ENCODE measurements at places on chromosomes 2 and 18. TPM values are rescaled to one million over a fixed set of nuclear protein-coding genes. Genes with fewer than 3 reads are reported as not detected.

DNA sequence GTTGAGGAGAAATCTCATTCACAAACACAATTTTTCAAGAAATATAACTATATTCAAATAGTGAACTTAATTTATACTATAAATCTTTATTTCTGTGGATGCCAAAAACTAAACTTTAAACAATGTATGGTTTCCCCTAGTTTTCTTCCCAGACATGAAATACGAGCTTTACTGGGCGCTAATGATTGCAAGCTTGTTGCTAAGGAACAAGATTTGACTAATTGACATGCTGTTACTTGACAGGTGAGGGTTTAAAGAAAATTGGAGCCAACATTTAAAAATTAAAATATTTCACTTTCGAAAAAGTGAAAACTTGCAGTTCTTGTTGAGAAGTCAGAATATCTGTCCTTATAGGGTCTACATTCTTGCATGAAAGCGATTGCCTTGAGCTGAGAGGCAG is 381.0 kb downstream of the MEIS1 start:
- no peak for DNase-seq

GRCh38 chr18:51211552-51211951 is 14.1 kb upstream of the MEX3C start:
- peak; percentile 86 for DNase-seq

RNF125 gene
- total RNA-seq = 81.7 TPM

DYNAP gene
- total RNA-seq = not detected

- no peak for DNase-seq
These were observed 24.0 kb upstream of the CREB1 start for GRCh38 chr2:207505728-207506127.

DNA sequence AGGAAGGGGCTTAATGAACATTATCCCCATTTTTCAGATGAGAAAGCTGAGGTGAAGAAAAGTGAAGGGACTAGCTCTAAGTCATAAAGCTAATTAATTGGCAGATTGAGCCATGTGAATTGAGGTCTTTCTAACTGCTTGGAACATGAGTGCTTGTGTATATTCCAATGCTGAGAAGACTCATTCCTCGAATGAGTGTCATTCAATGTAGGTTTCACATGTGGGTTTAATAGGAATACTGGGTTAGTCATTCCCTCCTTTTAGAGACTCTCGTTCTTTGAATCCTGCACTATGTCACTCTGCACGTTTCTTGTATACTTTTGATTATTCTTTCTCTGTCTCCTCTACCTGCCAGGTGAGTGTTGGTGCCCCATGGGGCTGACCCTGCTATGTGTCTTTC is 218.2 kb downstream of the HRH4 start:
- DNase-seq = no peak

- no peak for DNase-seq
These were observed 27.7 kb upstream of the SPATS2L start for GRCh38 chr2:200278694-200279316.

GRCh38 chr2:208182835-208183234 is 7.0 kb downstream of the C2orf80 start:
- no peak for DNase-seq

GALNT3 gene
- 18.5 TPM for total RNA-seq

RAB6D gene
- total RNA-seq = not detected

GRCh38 chr2:74872389-74872836 is 38.5 kb downstream of the HK2 start:
- DNase-seq = no peak

GRCh38 chr18:36461551-36461987 is 164.1 kb downstream of the FHOD3 start:
- no peak for DNase-seq

DNA sequence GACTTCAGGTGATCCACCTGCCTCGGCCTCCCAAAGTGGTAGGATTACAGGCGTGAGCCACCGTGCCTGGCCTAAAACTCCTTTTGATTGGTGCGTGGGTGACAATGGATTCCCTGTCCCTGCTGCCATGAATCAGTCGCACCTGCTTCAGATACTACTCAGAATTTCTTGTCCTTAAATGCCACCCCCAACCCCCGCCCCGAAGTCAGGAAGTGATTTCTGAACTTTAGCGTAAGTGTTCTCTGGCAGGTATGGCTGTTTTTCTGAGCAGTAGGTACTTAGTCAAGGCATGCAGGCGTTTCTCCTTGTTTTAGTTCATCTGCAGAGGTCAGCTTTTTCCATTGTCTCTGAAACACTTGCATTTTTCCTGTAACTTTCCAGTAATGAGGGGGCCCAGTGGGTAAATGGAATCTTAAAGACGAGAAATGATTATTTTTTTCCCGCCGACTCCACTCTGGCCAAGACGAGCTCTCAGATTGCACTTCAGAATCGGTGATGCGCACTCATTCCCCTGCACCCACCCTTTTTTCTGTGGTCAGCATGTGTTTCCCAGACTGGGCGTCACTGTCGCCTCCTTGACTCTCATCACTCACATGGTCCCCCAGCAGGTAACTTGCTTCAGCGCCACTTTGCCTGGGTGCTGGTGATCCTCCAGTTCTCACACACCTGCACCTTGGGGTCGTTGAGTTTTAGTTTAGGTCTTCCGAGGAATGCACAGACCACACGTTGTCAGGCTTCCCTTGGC is 179.7 kb downstream of the GBX2 start:
- no peak for DNase-seq

PKP4 gene
- total RNA-seq = 21.9 TPM

CCDC102B gene
- 1.8 TPM for total RNA-seq

DNA sequence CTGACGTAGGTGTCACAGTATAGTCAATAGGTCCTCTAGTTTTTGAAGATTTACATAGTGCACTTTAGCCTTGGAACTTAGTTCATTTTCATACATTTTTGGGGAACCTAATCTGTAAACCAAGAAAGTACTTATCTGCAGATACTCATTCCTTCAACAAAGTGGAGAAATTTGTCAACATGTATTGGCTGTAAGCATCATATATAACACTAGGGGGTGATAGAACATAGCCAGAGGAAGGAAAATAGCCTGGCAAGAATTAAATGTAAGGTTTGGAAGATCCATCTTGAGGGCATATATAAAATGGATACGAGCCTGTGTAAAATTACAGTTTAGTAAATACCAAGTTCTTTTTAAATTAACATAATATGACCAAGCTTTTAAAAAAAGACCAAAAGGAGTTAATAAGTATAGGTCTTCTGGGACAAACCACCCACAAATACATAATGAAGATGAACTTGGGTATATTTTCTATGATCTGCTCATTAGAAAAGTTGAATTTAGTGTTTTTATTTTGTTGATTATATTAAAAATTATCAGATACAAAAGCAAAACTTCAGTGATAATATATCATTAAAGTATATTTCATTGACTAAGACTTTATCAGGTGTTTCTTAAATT is 18.2 kb downstream of the RPL37A start:
- no peak for DNase-seq

DNA sequence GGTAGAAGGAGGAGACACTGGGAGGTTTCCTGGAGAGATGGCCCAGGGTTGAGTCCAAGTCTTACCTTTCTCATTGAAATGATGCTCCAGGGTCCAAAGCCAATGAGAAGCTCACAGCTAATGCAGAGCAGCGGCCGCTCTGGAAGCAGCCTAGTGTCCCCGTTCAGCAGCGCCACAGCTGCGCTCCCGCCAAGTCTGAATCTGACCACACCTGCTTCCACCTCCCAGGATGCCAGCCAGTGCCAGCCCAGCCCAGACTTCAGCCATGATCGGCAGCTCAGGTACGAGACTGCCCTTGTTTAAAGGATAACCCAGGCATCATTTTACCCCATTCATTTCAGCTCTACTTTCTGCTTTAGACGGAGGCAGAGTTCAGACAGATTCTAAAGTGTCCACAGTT is 11.9 kb upstream of the RPL31 start:
- no peak for DNase-seq

DNA sequence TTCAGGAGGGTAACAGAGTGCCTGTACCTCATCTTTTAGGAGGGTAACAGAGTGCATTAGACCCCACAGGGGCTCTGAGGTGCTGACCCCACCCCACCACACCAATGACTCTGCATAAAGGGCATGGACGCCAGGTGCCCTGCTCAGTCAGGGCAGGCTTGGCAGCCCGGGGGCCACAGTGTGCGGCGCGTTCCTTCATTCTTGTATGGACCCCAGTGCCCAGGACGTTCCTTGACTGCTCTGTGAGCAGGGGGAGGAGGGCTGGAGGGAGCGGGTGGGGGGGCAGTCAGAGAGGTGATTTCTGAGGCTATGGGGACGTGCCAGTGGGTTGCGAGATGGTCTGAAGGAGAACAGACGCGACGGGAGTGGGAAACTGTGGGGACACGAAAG is 168.7 kb upstream of the NCK2 start:
- DNase-seq = no peak

DNA sequence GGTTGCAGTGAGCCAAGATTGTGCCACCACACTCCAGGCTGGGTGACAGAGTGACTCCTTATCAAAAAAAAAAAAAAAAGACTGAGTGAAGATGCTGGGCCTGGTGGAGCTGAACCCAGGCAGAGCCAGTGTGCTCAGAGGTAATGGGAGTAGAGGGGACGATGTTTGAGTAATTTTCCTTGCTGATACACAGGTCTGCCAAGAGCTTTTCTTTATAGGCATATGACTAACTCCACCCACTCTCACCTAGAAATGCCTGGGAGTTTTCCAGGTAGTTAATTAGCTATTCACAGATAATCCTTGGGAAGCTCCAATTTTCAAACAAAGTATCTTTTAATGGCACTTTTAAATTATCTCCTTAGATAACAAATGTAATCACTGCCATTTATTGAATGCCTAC is 33.4 kb upstream of the ACSL3 start:
- no peak for DNase-seq

UPP2 gene
- total RNA-seq = not detected

Measured in CD4-positive, CD25-positive, alpha-beta regulatory T cell (primary cell).